CD4-positive, alpha-beta T cell treated with Interleukin-6 at 100 ng/mL for 8 hours (primary cell): ENCODE measurements at places on chromosomes 6 and 20.

GRCh38 chr6:148530394-148530953 lies 187.8 kb downstream of the SASH1 start:
- no peak for DNase-seq

DNA sequence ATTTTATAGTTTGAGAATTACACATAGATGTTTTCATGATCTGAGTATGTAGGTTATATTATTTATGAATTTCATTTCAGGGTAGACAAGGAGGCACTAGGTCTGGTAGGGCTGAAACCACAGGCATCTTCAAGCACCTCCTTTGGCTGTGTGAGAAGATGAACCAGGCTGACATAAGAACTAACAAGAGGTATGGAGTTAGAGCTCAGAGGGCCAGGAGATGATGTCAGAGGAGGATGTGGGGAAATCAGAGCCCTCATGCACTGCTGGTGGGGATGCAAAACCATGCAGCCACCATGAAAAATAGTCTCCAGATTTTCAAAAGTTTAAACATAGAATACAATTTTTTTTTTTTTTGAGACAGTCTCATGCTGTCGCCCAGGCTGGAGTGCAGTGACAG lies 13.6 kb upstream of the RIPOR3 start:
- no peak for DNase-seq

GRCh38 chr6:104954190-104954797 lies 2.6 kb upstream of the LIN28B start:
- no peak for DNase-seq

DNA sequence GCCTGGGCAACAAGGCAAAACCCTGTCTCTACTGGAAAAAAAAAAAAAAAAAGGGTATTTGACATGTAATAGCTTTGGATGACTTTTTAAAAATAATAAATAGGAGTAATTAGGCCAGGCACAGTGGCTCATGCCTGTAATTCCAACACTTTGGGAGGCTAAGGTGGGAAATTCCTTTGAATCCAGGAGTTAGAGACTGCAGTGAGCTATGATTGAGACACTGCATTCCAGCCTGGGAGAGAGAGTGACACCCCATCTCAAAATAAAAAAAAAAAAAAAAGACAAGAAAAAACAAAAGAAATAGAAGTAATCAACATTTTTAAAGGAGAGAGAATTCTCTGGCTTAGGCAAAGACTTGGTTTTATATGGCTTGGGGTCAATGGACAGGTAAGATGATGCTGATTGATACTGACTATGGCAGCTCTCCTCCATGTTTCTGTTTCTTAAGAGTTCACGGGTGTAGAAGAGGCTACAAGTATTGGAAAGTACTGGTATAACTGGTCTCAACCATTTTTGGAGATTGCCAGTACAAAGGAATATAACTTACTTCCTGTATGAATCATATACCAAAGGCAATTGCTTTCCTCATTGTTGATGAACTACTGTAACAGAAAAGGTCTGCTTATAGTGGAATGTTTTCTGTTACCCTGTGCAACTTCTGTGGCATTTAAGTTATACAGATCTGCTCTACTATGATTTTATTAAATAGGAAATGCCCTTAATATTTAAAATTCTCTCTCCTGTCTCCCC lies 10.1 kb downstream of the MAP3K5 start:
- no peak for DNase-seq

DNA sequence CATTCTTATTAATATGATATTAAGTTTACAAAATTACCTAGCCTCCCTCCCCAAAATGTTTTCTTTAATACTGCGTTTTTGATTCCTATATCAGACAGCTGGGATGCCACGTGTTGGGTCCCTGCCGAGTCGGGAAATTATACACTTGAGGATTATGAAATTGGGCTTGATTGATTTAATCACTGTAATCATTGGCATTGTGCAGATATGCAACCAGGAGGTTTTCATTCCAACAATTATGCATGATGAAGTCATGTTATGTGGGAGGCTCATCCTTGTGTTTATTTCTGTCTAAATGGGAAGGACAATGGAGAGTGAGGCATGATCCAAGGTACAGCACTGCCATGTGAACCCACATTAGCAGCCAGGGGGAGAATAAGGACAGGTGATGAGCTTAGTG lies 30.6 kb upstream of the RIPOR2 start:
- no peak for DNase-seq

DNA sequence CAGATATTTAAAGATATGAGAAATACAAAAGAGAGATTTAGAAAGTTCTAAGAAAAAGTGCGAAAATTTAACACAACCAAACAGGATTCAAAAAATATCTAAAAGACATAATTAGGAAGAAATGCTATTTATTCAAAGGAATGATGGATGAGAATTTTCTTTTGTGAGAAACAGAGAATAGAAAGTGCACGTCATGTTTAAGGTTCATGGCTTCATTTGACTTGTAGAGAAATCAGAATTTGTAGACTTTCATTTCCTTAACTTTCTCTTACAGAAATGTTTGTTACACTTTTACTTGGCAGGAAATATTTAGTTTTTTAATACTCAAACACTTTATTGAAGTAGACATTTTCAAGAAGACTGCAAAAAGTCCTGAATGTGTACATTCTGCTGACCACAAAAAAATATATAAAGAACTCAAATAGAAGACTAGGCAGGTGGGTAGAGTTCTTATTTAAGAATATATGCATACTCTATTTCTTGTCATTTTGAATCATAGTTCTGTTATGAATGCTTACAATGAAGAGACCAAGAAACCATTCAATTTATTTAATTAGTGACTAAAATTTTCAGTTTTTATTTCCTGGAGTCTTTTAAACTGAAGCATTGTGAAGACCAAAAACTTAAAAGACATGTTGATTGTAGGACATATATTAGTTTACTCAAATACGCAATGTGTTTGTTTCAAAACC lies 710.5 kb upstream of the HS3ST5 start:
- DNase-seq, result no peak

GRCh38 chr6:2542101-2542857 lies 208.4 kb downstream of the MYLK4 start:
- DNase-seq, result no peak

- DNase-seq, result no peak
These were observed 229.4 kb downstream of the TSHZ2 start for GRCh38 chr20:53201588-53201987.

- no peak for DNase-seq
These were observed 203.0 kb downstream of the PLCB1 start for GRCh38 chr20:8335059-8335458.

DNA sequence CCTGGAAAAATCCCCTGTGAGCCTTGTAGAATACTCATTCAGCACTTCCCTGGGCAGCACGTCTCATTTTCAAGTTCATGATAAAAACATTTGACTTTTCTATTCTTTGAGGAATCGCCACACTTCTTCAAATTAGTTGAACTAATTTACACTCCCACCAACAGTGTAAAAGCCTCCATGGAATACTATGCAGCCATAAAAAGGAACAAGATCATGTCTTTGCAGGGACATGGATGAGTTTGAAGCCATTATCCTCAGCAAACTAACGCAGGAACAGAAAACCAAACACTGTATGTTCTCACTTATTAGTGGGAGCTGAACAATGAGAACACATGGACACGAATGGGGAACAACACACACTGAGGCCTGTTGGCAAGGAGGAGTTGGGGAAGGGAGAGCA lies 102.0 kb upstream of the HEY2 start:
- DNase-seq, result no peak

DNA sequence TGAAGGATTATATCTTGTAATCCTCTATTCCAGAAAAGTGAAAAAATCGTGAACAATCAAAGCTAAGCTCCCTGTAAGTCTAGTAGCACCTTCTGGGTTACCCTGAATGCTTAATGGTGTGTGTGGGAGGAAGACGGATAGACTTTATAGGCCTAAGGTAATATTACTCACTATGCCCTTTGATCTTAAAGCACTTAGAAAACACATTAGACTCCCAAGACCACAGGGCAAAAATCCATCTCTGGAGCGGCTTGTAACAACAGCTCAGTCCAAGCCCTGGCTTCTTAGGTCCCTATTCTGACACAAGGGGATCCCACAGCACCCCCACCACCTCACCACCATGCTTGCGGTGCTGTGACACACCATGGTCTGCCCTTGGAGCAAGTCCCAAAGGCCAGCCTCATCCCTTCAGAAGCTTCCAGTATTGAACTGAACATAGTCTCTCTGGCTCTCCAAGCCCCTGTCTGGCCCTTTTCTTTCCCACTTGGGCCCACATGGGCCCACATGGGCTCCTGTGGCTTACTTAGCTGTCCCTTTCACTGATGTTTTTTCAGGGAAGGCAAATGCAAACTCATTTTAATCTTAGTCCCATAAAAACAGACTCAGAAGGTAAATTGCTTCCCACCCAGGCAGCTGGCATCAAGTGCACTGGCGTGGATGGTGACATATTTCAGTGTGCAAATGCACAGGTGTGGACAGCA lies 28.3 kb downstream of the C6orf132 start:
- no peak for DNase-seq

DNA sequence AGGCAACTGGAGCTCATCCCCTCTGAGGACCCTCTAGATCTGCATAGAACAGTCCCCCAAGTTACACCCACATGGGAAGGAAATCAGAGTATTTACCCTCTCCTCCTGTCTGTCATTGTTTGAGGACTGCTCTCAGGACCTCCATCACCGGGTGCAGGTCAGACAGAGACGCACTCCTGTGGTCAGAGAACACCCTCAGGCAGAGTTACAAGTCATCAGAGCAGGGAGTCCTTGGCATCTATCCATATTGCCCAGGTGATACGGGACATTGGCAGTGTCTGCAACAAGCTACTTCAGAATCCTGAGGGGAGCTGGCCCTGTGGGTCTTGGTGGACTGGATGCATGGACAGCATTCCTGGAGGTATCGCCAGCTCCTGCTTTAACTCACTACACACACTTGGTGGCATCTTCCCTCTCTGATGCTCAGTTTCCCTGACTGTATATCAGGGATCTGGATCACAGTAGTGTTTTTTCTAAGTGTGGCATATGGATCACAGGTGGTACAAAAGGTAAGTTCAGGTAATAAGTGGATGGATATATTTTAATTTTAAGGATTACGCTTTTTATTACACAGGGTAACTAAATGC lies 15.1 kb upstream of the ISM1 start:
- no peak for DNase-seq

DNA sequence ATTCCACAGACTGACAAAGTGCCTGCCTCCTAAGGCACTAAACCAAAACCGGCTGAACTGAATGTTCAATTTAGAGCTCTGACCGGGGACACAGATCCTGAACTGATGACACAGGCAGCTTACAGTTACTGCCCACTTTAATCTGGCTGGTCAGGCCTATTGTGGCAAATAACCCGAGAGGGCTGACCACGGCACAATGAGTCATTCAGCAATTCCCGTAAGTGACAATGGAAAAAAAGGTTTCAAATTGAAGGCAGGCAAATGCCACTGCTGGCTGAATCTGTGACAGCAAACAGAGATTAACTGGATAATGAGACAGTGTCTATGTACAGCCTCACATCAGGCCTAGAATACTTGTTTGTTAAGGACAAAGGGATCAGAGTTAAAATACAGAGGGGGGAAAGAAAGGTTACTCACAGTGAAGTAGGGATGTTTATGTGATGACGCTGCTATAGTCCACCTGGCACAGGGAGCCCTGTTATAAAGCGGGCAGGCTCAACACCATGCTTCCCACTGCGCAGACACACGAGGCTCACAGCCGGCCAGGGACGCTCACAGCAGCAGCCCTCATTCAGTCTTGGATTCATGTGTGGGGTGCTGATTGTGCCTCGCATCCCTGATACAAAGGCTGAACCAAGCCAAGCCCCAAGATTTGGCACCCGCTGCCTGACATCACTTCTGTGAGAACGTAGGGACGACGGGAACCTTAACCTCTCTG lies 54.4 kb downstream of the RTN4IP1 start:
- no peak for DNase-seq

DNA sequence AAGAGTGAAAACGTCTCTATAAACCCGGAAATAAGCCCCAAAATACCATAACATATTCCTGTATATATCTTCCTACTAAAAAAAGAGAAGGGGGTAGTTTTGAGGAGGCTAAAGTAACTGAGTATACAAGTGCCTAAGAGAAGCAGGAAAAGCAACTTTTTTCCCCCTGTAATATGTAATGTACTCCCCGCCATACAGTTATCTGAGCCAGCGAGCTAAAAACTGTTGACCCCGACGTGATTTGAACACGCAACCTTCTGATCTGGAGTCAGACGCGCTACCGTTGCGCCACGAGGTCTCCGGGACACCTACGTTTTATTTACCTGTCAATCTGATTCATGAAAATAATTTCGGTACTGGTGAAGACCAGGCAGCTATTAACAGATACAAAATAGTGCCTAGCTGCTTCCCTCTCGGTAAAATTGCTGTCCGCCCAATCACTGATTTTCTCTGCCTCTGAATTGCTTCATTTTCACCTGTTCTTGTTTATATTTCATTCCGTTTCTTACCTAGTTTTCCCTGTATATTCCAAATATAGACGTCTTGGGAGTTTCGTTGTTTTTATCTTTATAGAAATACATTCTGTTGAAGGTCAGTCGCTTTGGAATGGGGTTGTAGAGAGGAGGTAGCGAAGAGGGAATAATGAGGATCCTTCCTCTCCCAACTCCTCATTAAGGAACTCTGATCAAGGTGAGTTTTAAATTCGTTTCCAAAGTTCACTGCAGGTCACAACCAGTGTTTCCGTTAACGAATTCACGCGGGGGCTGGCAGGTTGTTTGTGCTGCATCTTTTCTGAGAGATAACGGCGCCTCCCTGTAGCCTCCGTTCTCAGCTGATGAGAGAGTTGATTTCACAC lies 33.6 kb upstream of the BTN3A2 start:
- peak; percentile 42 for DNase-seq

DNA sequence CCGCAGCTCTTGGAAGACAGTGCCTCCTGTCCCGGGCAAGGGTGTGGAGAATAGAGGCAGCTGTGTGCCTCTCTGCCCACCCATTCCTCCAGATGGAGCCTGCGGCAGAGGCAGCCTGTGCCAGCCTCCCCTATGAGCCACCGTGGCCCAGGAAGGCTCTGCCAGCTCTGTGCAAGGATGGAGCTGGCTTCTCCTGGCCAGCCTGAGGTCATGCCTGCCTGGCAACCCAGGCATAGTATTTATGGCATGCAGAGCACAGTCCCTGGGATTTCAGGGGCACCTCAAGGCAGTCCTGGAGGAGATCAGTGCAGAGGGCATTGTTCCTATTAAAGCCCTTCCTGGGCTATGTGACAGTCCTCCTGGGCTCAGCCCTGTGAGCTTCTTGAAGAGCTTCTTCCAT lies 1.5 kb downstream of the EPB41L1 start:
- DNase-seq, result no peak

DNA sequence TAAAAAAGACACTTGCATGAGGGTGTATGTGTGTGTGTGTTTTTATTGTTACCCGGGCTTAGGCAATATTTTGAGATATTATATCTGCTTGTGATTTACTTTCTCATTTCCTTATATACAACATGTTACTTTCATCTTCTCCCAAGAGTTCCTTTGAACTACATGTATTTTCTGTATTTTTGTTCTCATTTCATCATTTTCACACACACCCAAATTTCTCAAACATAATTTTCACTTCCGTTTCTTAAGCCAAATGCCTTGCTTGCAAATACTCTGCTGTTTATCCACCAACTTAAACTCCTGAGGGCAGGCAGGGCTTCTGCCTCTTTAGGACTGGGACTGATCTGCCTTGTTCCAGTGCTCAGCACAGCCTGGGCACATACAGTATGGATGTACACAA lies 69.3 kb upstream of the FYN start:
- DNase-seq, result no peak

- DNase-seq, result no peak
These were observed 66.1 kb downstream of the SYNE1 start for GRCh38 chr6:152571089-152571488.

- DNase-seq, result peak; percentile 22
These were observed 86.1 kb upstream of the STMND1 start for GRCh38 chr6:17015551-17016381.
